ENCODE measurements at places on chromosomes 6 and 20.

DNA sequence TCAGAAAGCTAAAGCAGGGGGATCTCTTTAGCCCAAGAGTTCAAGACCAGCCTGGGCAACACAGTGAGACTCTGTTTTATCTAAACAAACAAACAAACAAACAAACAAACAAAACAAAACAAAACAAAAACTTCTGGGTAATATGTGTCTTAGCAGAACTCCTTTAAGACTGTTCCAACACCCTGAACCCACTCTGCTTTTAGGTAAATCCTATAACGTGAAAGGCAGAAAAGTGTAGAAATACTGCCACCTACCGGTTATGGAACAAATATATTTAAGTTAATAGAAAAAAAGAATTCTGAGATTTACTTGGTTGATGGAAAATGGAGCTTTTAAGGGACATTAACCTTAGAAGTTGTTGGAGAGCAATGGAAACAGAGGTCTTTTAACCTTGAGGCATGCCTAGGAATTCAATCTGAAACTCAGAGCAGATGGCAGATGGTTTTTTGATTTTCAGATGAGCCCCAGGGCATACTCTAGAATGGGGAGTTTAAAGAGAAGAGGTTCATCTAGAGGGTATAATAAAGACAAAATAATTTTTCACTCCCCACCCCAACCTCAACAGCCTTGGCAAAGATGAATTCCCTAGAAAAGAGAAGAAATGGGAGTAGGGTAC is 38.5 kb downstream of the SOD2 start:
- DNase-seq, result no peak

- DNase-seq, result no peak
Measured at GRCh38 chr6:143271024-143271423, 179.5 kb downstream of the ADAT2 start.

- no peak for DNase-seq
Measured at GRCh38 chr6:95352064-95352795, 225.1 kb upstream of the MANEA start.

DNA sequence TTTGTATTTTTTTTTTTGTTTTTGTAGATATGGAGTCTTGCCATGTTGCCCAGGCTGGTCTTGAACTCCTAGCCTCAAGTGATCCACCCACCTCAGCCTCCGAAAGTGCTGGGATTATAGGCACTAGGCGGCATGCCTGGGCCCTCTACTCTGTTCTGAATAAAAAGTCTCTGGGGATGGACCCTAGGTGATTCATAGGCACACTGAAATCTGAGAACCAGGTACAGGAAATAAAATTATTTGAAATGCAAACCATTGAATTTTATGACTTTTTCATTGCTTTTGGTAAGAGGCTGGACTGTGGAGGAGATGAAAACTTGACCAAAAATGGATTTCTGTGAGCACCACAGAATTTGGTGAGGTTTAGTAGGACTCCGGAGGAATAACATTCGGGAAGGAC is 117.5 kb downstream of the PRIM2 start:
- no peak for DNase-seq

DNA sequence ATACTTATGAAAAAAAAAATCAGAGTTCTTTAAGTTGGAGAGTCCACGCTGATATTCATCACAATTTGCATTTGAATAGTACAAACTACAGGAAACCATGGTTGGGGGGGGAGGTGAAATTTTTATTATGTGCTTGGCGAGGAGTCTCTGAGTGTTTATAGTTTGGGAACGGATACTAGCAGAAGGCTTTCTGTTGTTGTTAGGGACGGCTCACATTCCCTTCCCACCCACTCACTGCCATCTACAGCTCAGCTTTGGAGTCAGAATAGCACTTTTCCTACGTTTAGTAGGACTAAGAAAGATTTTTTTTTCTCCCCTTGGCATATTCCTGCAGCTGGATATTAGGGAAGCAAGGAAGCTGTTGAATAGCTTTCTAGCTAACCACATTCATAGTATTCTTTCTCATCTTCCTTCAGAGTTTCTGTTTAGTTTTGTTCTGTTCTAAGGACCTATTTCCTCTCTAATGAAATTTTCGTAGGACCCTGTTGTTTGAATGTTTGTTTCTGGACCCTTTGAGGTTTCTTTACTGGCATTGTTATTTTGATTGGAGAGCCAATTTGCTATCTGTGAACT is 235.1 kb upstream of the ZNF217 start:
- DNase-seq, result no peak
